ENCODE measurements at places on chromosomes 2 and 18.

DNA sequence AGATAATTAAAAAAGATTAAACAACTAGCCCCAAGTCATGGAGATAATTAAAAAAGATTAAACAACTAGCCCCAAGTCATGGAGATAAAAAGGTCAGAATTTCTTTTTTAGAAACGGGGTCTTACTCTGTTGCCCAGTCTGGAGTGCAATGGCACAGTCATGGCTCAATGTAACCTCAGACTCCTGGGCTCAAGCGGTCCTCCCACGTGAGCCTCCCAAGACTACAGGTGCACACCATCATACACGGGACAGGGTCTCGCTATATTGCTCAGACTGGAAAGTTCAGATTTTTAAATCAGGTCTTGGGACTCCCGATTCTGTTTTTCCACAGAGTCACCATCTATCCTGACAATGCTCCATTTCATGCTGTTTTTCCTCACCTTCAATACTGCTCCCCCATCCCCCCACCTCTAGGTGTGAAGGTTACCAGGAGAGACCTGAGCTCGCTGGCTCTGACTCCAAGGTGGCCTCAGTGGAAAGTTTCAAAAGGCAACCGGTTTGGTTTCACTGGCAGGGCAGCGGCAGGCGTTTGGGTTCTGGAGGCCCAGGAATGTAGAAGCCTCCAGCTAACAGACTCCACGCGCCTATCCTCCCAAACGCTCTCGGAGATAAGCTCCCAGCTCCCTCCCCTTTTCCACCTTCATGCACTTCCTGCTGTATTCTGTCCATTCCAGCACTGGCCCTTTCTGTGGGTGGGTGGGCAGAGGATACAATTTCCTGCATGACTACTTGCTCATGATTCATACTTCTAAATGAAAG lies 2.9 kb upstream of the SEMA4C start:
- DNase-seq: no peak

DNA sequence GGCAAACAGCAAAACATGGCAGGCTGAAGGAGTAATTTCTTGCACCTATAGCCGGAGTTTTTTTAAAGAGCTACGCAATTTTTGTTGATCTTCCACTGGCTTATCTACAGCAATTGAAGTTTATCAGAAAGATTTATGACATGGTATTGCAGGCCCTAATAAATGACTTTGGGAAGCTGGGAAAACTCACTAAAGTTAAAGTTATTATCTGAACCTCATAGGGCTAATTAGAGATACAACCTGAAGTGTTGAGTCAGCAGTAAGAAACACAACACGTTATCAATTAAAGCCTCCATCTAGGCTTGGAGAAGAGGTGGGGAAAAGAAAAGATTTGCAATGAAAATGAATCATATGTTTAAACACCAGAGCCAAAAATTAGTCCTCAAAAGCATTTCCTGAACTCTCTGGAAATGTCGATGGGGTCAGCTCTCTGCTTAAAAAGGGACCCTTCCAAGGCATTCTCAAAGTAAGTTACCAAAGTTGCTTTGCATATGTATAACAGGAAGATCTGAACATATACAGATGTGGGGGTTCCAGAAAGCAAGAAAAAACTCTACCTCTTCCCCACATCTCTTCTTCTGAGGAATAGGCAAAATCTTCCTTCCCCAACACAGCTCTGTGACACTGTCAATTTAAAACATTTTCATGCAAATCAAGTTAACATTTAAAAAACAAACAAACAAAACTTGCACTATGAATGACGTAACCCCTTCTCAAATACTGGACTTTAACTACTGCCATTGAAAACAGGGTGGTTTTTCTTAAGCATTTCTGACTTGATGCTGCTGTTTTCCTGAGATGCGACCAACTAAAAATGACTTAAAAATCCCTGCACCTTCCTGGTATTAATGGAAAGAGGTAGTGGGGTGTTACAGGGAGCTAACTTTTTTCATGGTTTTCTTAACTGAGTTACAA lies 915.6 kb downstream of the NRXN1 start:
- DNase-seq: no peak

DNA sequence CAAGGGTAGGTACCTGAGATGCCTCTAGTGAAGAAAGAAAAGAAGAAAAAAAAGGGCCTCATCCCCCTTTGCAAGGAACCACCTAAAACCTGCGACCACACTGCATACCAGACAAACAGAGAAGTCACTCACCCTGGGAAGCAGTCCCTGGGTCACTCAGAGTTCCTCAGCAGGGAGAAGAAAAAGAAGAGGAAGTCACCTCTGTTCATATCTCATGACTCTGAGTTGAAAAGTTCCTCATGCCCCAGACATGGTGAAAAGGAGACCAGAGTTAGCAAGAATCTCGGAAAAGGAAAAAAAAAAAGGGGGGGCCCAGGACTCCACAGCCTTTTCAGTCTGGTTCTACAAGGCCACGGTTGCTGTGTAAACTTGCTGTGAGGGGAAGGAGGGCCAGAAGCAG lies 478.4 kb upstream of the NRXN1 start:
- no peak for DNase-seq

DNA sequence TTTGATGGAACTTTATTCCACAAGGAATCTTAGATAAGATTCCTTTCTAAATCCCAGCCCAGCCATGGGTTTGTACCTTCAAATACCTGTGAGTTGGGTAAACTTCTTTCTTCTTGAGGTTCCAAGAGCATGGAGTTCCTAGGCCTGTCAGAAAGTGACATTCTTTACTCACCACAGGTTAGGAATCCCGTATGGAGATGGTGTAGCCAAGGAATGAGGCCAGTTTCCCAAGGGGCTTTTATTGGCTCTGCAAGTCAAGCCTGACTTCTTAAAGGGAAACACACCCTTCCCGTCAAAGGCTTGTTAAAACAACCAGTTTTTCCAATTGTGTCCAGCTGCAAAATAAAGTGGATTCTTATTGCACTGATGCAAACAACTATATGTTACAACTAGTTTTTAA lies 45.8 kb downstream of the STK17B start:
- DNase-seq: no peak

DNA sequence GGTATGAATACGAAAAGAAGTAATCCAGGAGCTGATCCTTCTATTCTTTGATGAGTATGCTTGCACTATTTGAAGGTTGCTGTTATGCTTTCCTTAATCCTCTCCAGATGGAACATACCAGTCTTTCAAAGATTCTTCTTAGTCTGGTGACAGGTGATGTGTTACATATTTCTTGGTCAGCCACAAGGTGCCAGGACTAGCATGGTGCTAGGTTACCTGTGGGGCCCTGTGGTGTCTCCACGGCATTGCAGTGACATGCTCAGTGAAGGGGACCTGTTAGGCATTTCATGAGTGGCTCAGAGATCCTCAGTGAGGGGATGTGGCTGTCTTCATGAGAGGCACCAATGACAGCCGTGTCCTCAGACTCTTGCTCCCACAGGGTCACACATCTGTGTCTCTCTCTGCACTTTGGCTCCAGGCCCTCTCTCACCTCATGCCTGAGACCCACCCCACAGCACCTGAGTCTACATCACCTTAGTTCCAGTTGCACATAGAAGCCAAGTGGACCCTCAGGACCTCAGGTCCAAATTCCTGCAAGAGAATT lies 13.1 kb upstream of the RAB31 start:
- DNase-seq: no peak

Data from T1000 (cell line).